D341Med (cell line): ENCODE measurements at places on chromosomes 1 and 21.

GRCh38 chr1:50750021-50750619 is 209.9 kb downstream of the FAF1 start:
- peak; percentile 48 for DNase-seq

DNA sequence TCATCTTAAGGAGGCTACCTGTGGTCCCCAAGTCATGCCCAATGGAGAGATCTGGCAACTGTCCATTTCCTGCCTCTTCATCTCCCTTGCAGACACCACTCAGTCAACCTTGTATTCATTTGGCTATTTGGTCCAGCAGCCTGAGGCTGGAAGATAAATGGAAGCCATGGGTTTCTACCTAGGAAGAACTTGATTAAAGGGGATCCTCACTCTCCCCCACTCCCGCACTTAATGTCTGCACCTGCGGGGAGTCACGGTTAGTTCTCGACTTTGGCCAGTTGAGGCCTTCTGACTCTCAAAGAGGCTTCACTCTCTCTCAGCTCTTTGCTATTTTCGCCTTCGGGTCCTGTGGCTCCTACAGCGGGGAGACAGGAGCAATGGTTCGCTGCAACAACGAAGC is 8.4 kb upstream of the ATXN7L2 start:
- DNase-seq: no peak

DNA sequence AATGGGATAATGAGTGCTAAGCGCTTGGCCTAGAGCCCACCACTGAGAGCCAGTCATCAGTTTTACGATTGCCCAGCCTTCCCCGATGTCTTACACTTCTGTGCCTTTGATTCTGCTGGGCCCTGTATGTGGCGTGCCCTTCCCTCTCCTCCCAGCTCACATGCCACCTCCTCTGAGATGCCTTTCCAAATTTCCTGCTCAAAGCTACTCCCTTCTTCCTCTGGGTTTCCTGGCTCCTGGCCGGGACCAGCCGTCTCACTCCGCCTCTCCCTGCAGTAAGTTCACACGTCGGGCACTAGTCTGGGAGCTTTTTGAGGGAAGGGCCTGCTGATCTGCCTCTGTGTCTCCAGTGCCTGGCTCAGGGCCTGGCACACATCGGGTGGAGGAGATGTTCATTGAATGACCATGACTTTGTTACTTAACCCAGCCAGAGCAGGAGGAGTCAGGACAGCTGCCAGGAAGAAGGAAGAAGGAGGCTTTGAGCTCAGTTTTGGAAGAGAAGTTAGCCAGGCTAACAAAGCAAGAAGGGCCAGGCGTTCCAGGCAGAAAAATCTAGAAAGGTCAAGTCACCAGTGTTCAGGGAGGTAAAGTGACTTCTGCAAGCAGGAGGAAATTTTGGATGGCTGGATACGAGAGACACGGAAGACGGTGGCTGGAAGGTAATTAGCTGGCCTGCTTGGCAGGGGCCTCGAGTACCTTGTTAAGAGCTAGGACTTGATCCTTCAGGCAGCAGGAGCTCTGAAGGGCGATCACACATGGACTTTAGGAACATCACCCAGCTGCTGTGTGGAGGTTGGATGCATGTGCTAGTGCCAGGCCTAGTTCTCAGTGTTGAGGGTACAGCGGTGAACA is 63.6 kb downstream of the EPHB2 start:
- no peak for DNase-seq

DNA sequence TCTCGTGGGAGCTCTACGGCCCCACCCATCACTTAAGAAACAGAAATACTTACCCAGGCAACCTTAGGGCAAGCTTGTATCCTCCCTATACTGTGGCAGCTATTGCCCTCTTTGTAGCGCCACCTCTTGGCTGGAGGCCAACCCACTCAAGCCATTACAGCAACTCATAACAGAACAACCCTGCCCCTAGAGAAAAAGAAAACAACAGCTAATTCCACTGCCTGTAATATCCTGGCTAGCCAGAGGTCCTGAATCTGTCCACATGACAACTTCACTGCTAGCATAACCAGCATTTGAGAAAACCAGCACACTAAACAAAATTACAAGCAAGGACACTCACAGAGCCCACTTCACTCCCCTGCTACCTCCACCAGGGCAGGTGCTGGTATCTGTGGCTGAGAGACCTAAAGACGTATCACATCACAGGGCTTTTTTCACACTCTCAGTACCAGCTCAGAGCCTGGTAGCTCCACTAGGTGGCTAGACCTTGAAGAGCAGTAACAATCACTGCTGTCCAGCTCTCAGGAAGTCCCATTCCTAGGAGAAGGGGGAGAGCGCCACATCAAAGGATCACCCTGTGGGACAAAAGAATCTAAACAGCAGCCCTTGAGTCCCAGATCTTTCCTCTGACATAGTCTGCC is 14.5 kb upstream of the MX1 start:
- no peak for DNase-seq

GRCh38 chr1:86016076-86016759 is 140.4 kb downstream of the COL24A1 start:
- DNase-seq: no peak

DNA sequence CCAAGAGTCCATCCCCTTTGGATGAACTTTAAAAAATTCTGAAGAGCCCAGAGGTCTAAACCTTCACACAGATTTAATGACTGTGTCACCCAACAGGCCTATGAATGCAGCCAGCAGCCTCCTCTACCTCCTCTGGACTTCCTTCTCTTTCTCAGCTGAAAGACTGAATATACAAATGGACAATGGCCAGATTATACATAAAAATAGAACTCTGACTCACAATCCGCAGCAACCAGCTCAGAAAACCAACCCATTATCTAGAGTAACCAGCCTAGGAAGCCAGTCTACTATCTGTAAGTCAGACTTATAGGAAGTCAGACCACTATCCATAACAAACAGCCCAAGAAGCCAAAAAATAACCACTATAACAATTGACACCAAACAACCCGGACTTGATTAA is 224.5 kb downstream of the ASTN1 start:
- no peak for DNase-seq
